T1000 (cell line): ENCODE measurements at places on chromosomes 4 and X.

GRCh38 chr4:77652237-77652897, 46.7 kb downstream of the CXCL13 start:
- no peak for DNase-seq

GRCh38 chr4:78922207-78922606, 17.0 kb downstream of the PAQR3 start:
- no peak for DNase-seq

DNA sequence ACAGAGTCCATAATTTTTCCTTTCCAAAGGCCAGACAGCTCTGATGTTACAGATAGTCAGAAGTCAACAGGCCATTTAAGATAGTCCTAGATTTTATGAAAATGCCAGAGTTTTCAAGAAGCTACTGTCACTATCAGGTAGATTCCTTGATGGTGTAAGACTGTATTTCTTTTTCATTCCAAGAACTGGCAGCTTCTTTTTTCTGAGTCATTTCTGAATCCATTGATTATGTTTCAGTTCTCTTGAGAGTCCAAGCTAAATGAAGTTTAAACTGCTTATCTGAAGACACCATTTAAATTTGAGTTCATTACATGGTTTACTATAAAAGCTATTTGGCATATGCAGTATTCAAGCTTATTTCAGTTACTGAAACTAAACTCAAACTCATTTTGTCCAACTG, 44.6 kb downstream of the RASSF6 start:
- no peak for DNase-seq

GRCh38 chr4:153639833-153640802, 44.0 kb upstream of the TLR2 start:
- no peak for DNase-seq

DNA sequence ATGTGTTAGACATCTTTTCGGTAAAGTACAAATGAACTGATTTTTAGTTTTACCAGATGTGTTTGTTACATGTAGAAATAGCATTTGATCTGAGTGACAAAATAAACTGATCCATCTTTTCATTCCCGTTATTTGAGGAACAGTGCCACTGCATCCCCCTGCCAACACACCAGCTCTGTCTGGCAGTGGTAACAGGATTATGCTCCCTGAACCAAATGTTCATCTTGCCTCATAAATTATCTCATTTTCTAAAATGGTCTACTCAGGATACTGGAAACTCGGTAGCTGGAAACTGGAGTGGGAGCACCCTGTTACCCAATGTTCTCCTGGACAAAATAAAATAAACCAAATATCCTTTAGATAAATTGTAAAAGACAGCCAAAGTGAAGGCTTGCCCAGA, 171.6 kb downstream of the FAT4 start:
- DNase-seq: no peak

DNA sequence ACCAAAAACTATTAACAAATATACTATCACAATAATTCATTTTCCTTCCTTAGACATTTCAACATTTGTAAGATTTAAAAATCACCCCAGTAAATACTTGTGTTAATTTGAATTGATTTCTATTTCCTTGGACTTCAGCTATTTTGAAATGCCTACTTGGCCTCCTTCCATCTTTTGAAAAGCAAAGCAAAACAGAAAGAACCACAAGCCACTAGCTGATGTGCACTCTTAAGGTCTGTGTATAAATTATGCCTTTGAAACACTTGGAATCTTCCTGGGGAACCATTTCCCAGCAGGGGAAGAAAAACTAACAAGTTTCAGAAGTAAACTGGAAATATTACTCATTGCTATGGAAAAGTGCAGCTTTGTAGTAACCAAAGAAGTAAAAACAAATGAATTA, 139.8 kb downstream of the CLCN4 start:
- DNase-seq: no peak

GRCh38 chrX:131747173-131747572, 203.3 kb downstream of the OR13H1 start:
- no peak for DNase-seq

DNA sequence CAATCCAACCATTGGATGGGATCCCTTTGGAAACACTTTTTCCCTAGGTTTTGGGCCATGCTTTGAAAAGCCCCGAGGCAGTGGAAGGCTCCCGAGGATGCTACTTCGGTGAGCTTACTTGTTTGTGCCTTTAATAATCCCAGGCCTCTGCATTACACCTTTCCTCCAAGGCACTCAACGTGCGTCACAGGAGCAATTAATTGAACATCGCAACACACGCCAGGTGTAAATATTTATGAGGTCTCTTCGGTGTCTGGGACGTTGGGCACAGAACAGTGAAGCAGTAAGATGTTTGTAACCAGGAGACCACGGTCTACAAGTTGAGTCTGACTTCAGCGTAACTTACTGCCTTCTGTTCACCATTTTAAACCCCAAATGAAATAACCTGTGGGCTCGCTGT, 97.3 kb downstream of the CLNK start:
- no peak for DNase-seq

GRCh38 chrX:97704881-97705280, 821.2 kb downstream of the RPA4 start:
- no peak for DNase-seq

- DNase-seq: no peak
Observed at GRCh38 chrX:94908171-94908570, 1234.2 kb downstream of the FAM133A start.

DNA sequence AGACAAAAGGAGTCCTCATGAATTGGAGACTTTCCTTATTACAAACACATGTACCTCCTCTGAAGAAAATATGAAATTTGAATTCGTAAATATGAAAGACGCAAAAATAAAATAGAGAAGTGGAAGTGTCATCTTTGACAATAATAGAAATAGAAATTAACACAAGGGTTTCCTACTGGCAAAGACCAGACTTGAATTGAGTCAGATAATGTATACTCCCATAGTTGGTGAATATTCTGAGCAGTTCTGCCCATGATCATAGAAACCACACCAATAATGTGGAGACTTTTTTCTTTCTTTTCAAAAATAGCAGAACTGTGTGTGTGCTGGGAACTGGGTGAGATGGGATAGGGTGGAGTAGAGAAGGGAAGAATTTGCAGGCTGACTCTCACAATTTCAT, 277.7 kb upstream of the TET2 start:
- DNase-seq: no peak

DNA sequence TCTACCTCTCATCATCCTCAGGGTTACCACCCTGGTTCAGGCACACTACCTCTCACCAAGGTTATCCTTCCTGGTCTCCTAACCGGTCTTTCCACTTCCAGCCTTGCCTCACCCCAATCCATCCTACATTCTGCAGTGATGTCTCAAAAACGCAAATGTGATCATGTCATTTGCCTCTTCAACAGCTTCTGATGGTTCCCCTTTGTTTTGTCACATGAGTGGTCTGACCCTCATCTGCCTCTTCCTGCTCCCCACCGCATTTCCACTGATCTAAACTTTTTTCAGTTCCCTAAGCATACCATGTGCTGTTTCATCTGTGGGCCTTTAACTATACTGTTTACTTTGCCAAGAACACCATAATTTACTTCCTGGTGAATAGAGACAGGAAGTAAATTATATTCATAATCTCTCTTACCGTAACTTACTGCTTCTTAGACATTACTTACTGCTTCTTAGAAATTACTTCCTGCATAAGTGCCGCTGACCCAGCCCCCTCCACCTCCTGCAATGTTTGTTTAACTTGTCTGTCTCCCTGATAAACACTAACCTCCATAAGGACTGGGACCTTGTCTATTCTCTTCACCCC, 27.1 kb upstream of the NSUN7 start:
- no peak for DNase-seq

- DNase-seq: no peak
Observed at GRCh38 chrX:108261549-108262203, 170.1 kb downstream of the ATG4A start.

- no peak for DNase-seq
Observed at GRCh38 chr4:78889955-78890354, 49.3 kb downstream of the PAQR3 start.

DNA sequence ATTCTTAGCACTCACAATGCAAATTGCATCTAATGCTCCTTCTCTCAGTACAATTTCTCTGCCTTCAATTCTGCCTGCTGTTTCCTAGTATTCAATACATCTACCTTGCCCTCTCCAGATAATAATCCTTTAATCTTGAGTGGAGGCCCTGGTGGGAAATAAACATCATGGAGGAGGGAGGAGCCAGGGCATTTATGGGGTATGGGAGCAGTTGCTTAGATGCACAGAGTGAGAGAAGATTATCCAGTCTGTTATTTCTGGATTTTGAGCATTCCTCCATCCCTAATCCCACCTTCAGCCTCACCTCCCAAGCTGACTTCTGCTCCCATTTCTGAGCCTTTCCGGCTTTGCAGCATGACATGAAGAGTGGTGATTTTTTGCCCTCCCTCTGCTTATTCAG, 127.9 kb upstream of the PPP3CA start:
- no peak for DNase-seq

DNA sequence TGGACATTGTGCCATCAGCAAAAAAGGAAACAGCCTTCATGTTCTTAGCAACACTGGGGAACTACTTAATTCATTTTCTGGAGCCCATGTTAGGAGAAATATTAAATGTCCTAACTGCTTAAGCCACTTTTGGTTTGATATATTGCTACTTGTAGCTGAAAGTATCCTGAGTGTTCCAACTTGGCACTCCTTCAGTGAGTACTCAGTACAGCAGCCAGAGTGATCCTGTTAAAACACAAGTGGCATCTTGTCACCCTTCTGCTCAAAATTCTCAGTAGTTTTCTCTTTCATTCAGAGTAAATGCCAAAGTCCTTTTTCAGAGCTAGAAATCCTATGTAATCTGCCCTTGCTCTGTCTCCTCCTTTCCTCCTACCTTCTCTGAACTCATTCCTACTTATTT, 522.0 kb downstream of the GRID2 start:
- DNase-seq: no peak

DNA sequence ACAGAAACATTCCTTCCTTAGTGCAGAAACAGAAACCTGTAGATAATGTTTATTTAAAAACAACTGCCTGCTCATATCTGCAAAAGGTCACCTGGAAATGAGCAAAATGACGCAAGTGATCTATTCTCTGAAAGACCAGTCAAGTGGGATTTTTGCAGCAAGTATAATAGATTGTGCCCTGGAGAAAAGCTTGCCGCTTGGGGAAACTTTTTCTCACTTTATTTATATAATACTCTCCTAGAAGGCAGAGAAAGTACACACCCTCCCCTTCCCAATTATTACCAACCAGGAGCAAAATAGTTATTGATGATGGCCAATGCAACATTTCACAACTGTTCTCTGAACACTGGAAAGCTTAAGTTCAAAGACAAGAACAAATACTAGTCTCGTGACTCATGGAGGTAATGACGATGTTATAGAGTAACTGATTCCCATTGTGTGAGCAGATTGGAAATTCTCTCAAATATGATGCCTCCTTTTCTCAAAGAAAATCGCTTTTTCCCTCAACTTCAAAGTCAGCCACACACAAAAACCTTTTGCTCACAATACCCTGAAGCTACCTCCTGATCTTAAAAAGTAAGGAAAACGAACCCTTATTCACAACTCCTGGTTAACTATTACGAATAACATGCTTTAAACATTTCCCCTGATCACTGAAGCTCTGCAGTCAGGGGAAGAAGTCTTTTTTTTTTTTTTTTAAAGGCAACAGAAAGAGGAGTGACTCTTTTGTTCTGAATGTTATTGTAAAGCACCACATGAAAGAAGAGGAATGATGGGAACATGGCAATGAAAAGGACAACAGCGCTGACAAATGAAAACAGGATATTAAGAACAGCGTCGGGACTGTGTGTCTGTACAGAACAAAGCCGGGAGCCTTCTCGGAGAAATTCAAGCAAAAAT, 41.0 kb downstream of the MID1 start:
- DNase-seq: no peak

DNA sequence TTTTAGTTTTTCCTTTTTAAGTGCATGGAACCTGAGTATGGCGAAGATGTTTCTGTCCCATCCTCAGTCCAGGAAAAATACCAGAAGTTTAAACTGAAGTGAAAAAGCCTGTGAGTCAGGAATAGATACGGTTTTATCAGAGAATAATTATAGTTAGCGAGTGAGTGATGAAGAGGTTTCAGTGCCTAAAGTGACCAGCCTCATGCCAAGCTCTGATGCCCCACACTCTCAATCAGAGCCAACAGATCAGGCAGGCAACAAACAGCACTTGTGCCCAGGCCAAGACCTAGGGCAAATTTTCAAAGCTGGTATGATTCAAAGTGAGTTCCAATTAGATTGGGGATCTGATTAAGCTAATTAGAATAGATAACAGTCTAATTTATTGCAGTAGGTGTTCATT, 212.8 kb upstream of the NRK start:
- no peak for DNase-seq

DNA sequence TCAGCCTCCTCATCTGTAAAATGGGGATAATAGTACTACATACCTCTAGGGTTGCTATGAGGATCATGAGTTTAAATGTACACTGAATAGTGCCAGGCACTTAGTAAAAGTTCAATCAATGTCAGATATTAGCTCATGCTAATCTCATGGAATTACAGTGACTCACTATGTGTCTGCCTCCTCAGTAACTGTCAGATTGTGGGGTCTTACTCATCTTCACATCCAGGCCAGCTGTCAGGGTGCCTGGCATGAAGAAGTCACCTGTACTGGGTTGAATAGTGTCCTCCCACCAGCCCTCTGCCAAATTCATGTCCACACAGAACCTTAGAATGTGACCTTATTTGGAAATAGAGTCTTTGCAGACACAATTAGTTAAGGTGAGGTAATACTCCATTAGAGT, 54.3 kb upstream of the STIM2 start:
- no peak for DNase-seq

GRCh38 chr4:98625920-98626319, 32.5 kb downstream of the TSPAN5 start:
- DNase-seq: no peak

- no peak for DNase-seq
Observed at GRCh38 chr4:38751341-38752010, 31.3 kb downstream of the TLR10 start.

DNA sequence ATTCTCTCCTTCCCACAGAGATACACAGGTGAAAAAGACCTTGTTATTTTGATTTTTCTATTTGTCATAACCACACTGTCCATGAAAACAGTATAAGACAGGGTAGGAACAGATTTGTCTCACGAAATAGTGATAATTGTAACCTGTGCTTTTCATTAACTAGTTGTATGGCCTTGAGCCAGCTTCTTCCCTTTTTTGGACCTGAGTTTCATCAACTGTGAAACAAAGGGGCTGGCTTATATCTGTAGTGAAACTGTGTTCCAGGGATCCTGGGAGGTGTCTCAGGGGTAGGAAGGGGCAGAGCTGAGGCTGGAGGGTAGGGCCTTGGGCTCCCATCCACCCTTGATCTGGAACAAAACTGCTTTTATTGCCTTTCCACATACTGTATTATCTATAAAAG, 50.9 kb downstream of the MED28 start:
- no peak for DNase-seq

- no peak for DNase-seq
Observed at GRCh38 chrX:125170459-125170858, 149.2 kb upstream of the TEX13C start.

DNA sequence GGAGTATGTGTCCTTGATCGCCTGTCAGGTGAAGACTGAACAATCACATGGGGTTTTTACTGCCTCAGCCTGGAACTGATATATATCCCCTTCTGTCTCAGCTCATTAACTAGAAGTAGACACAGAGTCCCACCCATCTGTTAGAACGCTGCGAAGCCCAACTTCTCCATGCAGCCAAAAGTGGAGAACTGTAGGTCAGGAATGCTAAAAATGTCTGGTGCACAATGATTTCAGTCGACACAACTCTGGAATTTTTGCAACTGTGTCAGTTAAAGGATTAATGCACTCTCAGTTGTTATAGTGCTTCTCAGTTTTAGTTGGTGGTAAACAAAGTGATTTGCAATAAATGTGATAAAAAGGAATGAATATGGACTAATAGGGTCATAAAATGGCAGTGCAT, 287.2 kb downstream of the INPP4B start:
- DNase-seq: no peak
